ENCODE measurements at places on chromosomes 1 and 21.

DNA sequence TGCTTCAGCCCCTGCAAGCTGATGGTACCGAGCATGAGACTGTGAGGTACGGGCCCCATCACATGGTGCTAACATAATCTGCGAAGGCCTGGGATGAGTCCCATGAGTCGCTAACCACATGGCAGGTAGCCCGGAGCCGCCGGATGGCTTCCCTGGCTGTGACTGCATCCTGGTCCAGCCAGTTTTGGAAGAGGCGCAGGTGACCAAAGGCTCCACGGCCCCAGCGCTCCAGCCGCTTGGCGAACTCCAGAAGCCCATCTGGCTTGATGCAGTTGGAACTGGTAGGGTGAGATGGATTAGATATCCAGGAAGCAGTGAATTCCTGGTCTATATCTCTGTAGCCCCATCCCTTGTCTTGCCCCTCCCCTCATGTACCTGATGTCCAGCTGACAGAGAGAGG lies 24.6 kb downstream of the LRRC41 start:
- no peak for DNase-seq

DNA sequence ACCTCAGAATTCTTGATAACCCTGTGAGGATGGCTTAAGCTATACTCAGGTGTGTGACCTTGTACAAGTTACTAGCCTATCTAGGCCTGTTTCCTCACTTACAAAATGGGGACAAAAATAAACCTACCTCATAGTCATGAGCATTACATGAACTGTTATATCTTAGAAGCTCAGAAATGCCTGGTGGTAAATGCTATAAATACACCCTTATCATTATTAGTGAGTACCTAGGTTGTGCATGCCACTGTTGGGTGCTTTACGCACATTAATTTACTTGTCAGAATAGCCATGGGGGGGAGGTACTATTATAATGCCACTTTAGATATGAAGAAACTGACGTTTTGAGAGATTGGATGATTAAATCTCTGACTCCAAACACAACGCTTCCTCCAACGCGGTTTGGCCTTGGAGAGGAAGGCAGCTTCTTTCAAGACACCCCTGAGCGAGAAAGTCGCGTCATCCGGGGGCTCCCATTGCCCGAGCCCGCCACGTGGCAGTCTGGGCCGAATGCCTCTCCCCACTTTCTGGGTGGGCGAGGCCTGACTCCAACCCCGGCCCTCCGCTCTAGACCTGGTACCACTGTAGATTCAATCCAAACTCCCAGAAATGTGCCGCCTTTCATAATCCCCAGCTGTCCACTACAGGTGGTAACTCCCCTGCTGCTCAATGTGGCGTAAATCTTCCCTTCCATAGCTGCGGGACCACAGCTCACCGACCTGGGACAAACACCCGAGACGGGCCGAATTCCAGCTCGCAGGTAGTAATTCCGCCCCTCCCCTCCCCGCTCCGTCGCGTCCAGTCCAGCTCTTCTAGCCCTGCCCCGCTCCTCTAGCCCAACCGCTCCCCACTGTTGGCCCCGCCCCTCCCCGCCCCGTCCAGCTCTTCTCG lies 771 bp upstream of the RAD54L start:
- peak; percentile 33 for DNase-seq

DNA sequence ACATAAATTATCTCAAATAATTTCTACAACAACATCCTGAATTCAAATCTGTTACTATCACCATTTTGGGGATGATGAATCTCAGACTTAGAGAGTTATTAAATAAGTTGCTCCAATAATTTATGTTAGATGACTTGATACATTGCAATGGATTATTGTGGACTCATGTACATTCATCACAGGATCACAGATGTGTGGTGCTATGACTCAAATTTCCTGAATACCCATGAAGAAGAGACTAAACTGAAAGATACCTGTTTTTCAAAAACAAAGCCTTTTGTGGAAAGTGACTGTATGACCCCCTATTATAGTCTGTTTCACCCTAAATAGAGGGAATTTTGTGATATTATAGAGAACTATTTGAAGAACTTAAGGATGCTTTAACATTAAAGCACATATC lies 315.0 kb downstream of the PLA2G4A start:
- no peak for DNase-seq

GRCh38 chr1:81439046-81439823 lies 361.5 kb upstream of the ADGRL2 start:
- DNase-seq: no peak

All from NCI-H2171 (cell line).